ENCODE measurements at places on chromosomes 2 and 18. TPM values are rescaled to one million over a fixed set of nuclear protein-coding genes. Genes with fewer than 3 reads are reported as not detected.

The GALNT13 gene
- 0.55 TPM for total RNA-seq

The LYPD1 gene
- 0.50 TPM for total RNA-seq

The NPHP1 gene
- 19.7 TPM for total RNA-seq

The STPG4 gene
- total RNA-seq = 3.0 TPM

The FAM237A gene
- total RNA-seq = not detected

The MALT1 gene
- total RNA-seq = 36.6 TPM

The DUSP19 gene
- 4.3 TPM for total RNA-seq

The RPL31 gene
- total RNA-seq = 715 TPM

The SOX11 gene
- total RNA-seq = 0.06 TPM

The CYP20A1 gene
- total RNA-seq = 40.8 TPM

The CCDC178 gene
- 10.2 TPM for total RNA-seq

All from testis (tissue), 5 donors.